ENCODE measurements at places on chromosomes 11 and 22.
A peak's percentile ranks its signal among the peaks of the same experiment; 100 is the strongest.

DNA sequence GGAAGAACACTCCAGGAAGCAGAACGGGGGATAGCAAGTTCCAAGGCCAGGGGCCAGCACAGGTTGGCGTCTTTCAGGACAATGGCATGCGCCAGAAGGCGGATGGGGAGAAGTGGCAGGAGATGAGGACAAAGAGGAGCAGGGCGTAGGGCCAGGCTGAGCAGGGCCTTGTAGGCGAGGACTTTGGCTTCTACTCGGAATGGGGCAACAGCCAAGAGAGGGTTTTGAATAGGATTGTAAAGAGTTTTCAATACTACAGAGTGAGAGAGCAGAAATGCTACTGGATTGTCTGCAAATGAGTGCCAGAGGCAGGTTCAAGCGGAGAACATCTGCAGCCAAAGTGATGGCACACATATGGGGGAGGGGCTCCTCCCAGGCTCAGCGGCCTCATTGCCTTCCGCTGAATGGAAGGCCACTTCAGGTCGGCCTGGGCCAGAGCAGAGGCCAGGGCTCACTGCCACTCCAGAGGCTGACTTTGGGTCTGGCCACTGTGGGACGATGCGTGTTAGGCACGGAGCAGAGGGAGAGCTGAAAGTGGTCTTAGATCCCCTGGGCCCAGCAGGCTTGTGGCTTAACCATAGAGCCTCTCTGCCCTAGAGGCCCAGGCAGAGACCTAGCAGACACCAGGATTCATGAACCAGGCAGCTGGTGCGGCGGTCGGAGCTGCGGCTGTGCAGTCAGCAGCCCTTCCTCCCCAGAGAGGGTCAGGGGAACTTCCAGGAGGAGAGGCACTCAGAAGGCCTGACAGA lies 118.2 kb downstream of the DSCAML1 start:
- DNase-seq: no peak

GRCh38 chr11:128289048-128289447 lies 298.3 kb downstream of the ETS1 start:
- no peak for DNase-seq

DNA sequence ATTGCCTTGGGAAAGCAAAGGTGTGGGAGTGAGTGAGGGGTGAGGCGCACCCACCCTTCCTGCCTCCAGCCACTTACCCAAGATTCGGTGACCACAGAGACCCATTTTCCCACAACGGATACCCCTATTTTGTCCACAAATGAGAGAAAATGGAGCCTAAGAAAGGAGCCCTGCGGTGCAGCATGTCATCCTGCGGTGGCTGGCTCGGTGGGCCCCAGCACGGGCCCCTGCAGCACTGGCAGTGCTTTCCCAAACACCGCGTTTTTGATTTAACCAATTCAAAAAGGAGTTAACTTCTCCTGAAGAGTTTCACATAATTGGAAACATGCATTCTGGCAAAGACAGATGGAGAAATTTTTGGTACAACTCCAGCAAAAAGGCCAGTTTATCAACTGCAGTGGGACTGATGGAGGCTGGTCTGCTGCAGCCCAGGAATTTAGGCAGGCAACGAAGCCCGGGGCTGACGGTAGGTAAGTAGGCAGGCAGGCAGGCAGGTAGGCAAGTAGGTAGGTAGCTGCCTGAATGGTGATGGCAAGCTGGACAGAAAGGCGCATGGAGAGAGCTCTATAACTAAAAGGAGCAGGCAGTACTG lies 84.2 kb downstream of the FDX1 start:
- no peak for DNase-seq

DNA sequence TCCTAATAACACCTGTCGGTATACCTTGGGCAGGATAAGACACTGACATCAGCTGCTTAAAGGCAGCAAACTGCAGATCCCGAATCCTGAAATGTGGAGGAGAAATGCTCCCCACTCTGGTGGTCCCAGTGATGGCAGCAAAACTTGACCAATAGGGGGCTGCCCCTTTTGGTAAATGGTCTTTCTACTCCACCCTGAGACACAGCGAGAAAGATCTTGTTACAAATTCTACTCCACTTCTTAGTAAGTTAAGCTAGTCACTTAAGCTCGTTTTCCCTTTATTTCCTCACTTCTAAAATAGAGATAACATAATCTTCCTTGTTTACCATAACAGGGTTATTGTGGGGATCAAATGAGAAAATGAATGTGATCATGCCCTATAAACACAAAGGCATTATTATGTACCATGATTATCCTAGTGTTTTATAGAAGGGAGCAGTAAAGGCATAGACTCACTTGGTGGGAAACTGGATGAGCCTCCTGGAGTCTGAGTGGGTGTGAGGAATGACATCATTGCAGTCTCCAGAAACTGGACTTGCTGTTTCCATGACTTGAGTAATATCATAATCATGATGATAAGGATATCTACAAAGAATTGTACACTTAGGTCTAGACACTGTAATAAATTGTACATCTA lies 50.9 kb downstream of the ENDOD1 start:
- DNase-seq: no peak

GRCh38 chr22:41334215-41334614 lies 32.9 kb downstream of the ZC3H7B start:
- no peak for DNase-seq

DNA sequence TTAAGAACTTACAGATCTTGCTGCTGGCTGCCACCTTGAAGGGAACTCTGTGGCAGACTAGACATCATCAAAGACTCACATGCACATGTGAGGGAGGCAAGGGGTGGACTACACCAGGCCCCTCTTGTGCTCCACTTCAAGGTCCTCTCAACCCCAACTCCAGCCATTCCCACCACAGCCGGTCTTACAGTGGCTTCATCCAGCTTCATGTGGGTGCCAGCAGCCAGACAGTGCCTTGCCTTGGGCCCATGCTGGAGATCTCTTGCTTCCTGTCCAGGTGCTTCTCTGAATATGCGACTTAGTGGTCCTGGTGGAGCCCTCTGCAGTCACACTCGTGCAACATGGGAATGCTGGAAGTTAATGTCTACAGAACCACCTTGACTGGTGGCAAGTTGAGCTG lies 44.6 kb upstream of the WNT7B start:
- DNase-seq: no peak

- DNase-seq: no peak
Observed at GRCh38 chr11:32056438-32056837, 34.4 kb upstream of the RCN1 start.

DNA sequence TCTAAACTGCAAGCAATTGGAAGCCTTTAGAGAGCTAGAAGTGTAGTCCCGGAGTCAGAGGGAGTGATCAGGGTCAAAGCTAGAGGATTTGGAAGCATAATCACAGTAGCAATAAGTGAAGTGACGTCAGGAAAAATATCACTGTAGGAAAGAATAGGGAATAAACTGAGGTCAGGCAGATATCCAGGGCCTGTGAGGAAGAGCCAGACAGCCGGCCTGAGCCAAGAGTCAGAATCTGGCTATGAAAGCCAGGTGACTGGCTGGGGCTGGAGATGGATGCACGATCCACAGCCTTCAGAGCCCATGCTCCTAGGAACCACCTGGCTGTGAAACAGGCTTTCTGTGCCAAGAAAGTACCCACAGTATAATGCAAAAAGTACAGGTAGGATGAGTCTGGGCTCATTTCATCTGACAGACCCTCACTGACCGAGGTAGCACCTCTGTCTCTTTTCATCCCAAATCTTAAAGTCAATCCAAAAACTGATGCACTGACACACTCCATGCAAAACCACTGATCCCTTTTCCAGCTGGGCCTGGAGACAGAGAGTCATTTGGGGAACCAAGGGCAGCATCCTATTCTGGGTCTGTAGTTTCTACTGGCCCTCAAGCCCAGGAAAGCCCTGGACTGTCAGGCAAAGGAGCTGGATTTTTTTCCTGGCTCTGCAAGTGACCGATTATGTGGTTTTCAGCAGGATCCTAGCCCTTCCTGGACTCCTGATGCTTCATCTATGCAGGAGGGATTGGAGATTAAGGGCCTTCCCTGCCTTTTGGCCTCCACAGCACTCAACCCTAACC lies 21.3 kb downstream of the TRIM66 start:
- DNase-seq: no peak

- DNase-seq: no peak
Observed at GRCh38 chr11:45650166-45651095, 15.0 kb downstream of the CHST1 start.

DNA sequence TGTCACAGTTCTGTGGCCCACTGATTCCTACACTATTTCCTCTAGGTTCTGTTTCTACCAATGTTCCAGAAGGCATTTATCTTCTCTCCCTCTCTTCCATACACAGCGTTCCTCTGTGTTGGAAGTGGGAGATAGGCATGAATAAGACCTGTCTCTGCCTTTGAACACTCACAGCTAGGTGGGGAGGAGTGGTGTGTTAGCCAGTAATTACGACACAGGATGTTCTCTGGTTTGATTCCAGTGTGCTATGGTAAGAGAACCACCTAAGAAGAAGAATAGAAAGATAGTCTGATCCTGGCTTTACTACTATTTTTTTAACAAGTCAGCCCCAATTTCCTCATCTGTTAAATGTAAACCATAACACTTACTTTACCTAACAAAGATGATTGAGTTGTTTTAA lies 200.2 kb upstream of the MTMR2 start:
- no peak for DNase-seq

- no peak for DNase-seq
Observed at GRCh38 chr11:116835042-116835772, 2.2 kb downstream of the APOA1 start.

DNA sequence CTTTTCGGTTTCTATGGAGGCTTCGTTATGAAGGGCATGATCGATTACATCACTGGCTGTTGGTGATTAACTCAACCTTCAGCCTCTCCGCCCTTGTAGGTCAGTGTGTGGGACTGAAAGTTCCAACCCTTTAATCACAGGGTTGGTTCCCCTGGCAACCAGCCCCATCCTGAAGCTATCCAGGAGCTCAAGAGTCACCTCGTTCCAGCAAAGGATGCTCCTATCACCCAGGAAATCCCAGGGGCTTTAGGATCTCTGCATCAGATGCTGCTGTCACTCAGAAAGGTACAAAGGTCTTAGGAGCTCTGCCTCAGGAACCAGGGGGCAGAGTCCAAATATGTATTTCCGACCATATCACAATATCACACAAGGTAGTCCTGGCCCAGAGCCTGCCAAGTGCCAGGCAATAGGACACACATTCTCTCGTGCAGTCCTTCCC lies 123.5 kb upstream of the PARVA start:
- DNase-seq: no peak

- DNase-seq: peak; percentile 69
Observed at GRCh38 chr11:73295241-73295995, 12.7 kb upstream of the ARHGEF17 start.

DNA sequence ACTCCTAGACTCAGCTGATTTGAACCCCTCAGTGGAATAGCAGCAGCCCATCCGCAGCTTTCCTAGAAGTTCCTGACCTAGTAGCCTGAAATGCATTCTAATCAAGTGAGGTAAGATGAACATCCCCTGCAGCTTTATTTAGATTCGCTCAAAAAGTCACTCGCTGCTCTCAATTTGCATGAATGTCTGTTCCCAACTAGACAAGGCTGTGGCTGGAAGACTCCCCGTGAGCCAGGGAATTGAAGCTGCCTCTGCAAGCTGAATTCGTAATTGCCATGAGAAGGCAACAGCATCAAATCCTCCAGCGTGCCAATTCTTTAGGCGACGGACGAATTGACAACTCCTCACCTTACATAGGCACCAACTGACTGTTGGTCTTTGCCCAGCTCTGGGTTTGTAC lies 17.1 kb upstream of the SCN3B start:
- no peak for DNase-seq

- DNase-seq: no peak
Observed at GRCh38 chr22:49756676-49757075, 71.0 kb downstream of the BRD1 start.

- peak; percentile 29 for DNase-seq
Observed at GRCh38 chr22:46421267-46421666, 85.8 kb downstream of the TRMU start.

DNA sequence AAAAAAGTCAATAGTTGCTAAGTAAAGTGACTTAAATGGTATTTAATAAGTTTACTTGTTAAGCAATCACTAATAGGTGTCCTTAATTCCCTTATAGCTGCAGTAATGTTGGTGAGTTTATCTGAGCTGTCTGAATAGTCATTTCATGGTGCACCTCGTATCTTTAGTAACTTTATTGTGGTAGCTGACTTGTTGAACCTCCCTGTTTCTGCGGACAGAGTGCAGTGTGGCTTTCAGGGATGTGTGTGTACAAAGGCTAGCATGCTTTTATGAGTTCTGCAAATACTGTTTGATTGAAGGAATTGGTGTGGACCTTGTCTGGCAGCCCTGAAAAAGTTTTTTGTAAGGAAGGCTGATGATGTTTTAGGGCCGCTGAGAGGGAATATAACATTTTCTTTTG lies 2.6 kb downstream of the ZNRF3 start:
- no peak for DNase-seq

DNA sequence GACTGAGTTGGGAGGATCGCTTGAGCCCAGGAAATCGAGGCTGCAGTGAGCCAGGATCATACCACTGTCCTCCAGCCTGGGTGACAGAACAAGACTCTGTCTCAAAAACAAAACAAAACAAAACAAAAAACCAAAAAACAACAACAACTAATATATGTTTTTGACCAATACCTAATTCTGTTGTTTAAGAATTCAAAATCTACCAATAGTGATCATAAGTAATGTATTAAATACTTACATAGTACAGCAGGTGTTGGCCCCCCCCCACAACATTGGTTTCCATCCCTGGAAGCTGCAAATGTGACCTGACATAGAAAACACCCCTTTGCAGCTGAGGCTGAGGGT lies 74.7 kb downstream of the KCNQ1 start:
- no peak for DNase-seq

- no peak for DNase-seq
Observed at GRCh38 chr11:127998421-127998820, 588.9 kb downstream of the ETS1 start.

GRCh38 chr11:113859665-113860064 lies 15.7 kb downstream of the USP28 start:
- no peak for DNase-seq

DNA sequence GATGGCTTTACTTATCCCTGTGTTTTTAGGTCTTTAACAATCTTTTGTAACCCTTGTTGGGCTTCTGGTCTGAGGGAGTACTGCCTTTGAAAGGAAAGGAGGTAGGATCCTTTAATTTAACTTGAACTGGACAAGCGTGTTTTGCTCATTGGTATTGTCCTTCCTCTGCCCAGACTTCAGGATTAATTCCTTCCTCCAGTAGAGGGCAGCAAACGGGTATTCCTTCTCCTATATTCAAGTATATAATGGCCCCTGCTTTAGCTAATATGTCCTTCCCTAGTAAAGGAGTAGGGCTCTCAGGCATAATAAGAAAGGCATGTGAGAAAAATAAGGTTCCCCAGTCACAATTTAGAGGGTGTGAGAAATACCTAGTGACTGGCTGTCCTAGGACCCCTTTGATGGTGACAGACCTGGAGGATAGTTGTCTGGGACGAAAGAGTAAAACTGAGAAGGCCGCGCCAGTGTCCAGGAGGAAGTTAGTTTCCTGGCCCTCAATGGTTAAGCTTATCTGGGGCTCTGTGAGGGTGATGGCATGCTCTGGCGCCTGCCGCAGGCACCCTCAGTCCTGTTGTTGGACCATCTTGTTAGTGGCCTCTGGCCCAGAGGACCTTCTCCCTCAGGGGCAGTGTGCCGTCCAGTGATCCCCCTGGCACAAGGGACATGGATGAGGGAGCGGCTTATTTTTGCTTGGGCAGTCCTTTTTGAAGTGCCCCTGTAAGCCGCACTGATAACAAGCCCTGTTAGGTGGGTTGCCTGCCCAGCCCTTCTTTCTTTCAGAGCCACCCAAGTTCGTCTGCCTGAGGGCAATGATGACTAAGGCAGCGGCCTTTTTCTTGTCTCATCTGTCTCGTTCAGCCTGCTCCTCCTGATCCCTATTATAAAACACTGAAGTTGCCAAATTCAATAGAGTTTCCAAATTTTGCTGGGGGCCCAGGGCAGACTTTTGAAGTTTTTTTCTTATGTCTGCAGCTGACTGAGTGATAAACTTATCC lies 51.8 kb downstream of the C11orf71 start:
- peak; percentile 36 for DNase-seq
